Ascending aorta (tissue), 2 donors: ENCODE measurements at places on chromosomes 7 and 10. TPM values are rescaled to one million over a fixed set of nuclear protein-coding genes. Genes with fewer than 3 reads are reported as not detected.

DNA sequence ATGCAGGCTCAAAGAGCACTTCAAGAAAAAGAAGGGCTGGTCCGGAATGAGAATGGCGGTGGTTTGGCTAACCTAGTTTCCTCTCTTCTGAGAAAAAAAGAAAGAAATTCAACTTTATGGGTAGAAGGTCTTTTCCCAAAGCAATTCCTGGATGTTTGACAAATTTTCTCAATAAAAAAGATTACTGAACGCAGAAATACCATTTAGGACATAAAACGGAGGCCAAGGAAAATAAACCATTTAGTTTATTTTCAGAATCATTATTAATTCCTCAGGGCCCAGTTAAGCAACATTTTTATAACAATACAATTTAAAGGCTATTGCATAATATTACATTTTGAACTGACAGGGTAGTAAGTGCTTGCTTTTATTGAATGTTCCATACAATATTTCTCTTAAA is 284.6 kb upstream of the ANKRD30A start:
- no peak for DNase-seq

GRCh38 chr10:67518756-67519155 is 177.2 kb downstream of the CTNNA3 start:
- DNase-seq = no peak

DNA sequence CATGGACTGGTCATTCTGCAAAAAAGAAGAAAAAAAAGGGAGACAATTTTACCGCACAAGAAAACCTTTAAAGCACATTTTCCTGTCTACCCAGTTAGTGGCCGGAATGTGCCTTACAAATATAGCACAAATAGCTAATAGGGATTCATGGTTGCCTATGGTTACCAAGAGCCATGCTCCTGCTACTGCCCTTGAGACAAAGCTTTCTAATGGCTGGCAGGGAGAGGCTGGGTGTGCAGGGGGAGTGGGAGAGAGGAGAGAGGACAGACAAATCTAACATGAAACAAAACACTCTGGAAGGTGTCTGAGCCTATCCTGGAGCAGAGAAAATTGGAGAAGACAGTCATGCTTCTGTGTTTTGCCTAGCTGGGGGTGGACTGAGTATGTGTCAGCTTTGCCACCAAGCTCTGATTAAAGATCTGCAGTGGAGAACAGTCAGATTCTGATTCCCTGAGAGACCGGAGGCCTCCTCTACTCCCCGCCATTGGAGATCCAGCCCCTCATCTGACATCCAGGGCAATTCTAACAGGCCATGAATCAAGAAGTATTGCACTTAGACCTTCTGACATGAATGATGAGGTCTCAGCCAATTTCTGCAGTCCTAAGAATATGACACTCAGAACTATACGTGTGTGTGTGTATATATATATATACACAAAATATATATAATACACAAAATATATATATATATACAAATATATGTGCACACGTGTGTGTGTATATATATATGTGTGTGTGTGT is 80.2 kb downstream of the PRTFDC1 start:
- DNase-seq = no peak

CCDC172 gene
- total RNA-seq = not detected

STEAP2 gene
- 18.7 TPM for total RNA-seq
